NCI-H146 (cell line): ENCODE measurements at places on chromosomes 3 and 15.

DNA sequence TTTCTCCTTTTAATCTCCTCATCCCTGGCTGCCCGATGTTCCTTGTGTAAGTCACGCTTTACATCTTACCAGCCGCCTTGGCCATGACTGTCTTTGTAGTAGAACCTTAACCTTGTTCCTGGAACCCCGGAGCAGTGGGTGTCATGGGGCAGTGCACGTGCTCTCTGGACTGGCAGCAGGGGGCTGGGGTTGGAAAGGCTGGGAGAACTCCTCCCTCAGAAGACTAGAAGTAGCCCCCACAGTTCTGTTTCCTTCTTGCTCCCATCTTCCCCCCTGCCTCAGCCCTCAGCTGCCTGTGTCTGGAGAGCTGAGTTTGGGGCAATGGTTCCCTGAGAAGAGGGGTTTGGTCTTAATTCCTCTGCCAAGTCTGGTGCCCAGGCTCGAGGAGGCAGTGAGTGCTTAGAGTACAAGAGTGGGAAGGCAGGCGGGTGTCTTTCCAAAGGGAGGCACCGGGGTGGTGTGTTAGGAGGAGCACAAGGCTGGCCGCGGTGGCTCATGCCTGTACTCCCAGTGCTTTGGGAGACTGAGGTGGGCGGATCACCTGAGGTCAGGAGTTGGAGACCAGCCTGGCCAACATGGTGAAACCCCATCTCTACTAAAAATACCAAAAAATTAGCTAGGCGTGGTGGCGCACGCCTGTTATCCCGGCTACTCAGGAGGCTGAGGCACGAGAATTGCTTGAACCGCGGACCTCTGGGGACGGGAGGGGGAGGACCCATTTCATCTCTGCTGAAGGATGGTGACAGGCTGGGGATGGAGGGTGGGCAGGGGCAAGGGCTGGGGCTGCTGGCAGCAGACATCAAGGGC is 100.4 kb downstream of the VGLL4 start:
- DNase-seq: no peak

DNA sequence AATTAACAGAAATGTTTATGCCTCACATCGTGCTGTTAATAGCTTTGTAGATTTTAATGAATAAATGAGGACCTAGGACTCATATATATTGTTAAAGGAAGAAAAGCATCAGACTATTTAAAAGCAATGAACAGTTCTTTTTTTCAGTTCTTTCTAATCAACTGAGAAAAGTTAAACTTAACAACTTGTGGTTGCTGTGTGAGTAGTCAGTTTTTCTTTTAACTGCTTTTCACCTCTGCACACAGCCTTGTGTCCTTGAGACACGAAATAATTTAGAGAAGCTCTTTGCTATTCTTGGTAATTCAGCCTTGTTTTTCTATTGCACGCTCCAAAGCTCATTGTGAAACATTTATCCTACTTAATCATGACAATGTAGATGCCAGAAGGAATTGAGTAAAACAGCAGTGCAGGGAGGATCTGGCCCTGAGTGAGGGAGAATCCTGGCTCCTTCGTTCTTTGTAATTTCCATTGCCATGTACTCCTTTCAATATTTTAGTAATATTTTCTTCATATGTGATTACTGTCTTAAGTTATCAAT is 499.0 kb downstream of the PYDC2 start:
- no peak for DNase-seq

GRCh38 chr3:45932112-45932511 is 11.2 kb upstream of the CXCR6 start:
- DNase-seq: no peak

DNA sequence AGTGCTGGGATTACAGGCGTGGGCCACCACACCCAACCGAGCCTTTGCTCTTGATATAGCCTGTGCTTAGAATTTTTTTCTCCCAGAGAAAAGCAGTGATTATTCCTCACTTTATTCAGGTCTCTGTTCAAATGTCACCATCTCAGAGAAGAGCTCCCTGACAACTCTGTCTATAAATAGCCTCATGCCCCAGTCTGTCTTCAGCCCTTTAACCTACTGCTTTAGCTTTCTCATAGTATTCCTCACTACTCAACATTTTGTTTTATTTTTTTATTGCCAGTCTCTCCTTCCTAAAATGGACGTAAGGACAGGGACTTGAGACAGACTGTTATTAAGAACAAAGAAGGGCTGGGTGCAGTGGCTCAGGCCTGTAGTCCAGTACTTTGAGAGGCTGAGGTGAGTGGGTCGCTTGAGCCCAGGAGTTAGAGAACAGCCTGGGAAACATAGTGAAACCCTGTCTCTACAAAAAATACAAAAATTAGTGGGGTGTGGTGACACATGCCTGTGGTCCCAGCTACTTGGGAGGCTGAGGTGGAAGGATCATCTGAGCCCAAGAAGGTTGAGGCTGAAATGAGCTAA is 78.7 kb upstream of the TTBK2 start:
- DNase-seq: no peak

DNA sequence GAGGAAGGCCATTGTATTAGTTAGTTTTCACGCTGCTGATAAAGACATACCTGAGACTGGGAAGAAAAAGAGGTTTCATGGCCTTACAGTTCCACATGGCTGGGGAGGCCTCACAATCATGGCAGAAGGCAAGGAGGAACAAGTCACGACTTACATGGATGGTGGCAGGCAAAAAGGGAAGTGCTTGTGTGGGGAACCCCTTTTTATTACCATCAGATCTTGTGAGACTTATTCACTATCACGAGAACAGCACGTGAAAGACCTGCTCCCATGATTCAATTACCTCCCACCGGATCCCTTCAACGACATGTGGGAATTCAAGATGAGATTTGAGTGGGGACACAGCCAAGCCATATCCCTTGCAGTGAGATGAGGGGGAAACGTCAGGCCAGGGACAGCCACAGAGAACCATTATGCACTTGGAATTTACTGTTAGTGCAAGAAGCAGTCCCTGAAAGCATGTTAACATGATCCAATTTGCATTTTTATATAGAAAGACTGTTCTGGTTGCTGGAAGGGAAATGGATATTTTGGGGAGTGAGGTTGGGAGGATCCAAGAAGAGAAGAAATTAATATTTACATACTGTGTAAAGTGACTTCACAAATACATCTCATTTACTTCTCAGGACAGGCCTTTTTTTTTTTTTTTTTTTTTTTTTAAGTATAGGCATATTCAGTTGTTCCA is 87.1 kb downstream of the ARNT2 start:
- no peak for DNase-seq

DNA sequence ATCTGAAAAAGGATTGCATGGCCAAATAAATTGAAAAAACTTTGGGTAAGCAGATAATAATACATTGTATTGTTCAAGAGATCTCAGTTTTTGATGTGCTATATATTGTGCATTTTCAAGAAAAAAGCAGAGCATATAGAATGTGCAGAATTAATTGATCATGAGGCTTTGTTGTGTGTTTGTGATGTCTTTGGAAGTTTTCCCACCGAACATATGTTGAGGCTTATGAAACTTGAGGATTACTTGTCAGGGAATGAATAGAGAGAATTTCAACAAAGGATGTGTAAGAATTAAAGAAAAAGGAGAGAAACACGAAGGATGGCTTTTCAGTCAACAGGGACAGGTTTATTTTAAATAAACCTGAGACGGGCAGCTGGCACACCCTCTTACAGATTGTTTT is 232.5 kb upstream of the POU1F1 start:
- no peak for DNase-seq

DNA sequence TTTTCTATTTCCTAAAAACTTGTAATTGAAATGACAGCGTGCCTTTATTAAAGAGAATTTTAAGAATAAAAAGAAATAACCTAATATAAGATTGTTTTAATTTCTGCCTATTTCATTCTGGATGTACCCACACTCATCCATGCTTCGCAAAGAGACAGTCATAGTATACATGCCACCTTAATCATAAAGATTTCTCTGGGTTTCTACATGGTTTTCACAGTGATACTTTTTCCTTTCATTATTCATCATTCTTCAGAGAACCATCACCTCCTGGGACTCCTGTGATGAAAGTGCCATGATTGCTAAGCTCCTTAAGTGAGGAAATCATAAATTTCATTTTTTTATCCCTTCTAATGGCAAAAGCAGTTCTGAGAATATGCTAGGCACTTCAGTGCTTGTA is 4.3 kb upstream of the CCR8 start:
- DNase-seq: no peak
